Sigmoid colon (tissue), 7 donors: ENCODE measurements at places on chromosomes 13 and 19. TPM values are rescaled to one million over a fixed set of nuclear protein-coding genes. Genes with fewer than 3 reads are reported as not detected.

DNA sequence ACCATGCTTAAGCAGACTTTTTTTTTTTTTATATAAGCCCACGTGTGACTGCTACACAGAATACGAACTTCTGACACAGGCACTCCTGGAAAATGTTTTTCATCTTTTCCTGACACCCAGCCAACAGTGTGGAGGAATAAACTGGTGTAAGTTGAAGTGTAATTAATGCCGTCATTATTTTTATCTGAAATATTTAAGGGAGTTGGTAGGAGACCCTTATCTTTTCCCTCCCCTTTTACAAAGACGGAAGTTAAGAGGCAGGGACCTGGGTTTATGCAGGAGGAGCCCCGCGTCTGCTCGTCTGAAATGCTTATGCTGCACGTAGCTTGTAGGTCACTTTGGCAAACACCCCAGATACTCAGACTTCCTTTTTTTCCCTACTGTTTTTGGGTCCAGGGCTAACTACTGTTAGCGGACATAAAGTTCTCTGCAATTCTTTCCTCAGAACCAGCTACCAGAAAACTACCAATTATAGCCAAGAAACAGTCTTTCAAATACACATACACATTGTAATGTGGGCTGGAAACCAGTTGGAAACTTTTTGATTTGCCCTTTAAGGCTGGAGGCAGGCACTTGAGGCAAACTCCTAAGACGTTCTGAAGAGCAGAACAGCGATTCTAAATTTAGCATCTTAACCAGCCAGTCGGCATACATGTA, 50.8 kb downstream of the EFNB2 start:
- peak; percentile 85 for DNase-seq

- no peak for DNase-seq
These were observed 18.1 kb upstream of the GSX1 start for GRCh38 chr13:27774169-27774568.

GRCh38 chr13:111971891-111972780, 94.8 kb upstream of the SOX1 start:
- DNase-seq = no peak

DNA sequence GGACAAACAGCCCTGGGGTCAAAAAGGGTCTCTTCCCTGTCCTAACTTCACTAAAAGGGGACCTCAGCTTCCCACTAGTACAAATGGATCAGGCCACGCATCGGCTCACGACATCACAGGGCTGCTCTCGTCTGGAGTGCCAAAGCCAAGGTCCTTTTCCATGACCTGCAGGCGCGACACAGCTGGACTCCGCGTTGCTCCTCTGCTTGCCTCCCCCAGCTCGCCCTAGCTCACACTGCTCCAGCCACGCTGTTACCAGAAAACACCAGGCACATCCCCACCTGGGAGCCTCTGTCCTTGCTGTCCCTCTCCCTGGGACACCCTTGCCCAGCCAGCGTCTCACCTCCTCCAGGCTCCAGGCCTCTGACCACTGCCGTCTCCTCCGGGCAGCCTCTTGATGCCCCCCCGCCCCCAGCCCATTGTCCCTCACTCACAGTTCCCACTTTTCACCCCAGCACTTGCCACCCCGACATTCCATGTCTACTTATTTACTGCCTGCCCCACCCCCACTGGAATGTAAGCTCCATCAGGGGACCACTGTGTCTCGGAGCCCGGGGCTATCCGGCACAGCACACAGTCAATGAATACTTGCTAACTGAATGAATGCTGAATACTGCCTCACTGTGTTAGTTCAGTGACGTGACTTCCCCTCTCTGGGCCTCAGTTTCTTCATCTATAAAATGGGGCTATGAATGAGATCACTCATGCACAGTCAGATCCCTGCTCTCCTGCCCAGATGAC, 20.7 kb downstream of the AKT2 start:
- no peak for DNase-seq

DNA sequence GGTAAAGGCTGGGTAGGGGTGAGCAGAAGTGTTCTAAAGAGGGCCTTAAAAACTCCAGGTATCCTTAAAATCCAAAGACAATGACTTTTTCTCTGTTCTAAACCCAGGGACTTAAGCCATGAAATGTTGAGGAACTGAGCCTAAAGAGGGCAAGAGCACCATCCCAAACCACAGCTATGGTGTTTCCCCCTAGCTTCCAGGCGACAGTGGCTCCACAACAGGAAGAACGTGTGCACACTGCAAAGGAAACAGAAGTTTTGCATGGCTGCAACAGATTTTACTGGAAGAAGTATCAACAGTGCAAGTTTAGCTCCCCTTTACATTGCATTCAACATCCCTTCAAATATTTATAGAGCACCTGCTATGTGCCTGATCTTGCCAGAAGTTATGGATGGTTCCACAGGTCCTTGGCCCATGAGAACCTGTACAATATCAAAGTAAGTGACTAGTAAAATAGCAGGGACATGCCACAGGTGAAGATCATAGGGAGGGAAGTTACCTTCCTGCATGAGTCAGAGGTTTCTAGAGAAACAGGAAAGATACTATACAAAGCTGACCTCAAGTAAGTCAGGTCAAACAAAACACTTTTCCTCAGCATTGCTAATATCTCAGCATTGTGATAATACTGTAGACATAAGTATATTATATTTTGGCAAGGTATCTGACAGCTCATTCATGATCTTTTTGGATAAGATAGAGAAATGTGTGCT, 8.4 kb upstream of the KCTD12 start:
- no peak for DNase-seq

- DNase-seq = peak; percentile 46
These were observed 16.6 kb downstream of the SIGLEC8 start for GRCh38 chr19:51441410-51442390.

DNA sequence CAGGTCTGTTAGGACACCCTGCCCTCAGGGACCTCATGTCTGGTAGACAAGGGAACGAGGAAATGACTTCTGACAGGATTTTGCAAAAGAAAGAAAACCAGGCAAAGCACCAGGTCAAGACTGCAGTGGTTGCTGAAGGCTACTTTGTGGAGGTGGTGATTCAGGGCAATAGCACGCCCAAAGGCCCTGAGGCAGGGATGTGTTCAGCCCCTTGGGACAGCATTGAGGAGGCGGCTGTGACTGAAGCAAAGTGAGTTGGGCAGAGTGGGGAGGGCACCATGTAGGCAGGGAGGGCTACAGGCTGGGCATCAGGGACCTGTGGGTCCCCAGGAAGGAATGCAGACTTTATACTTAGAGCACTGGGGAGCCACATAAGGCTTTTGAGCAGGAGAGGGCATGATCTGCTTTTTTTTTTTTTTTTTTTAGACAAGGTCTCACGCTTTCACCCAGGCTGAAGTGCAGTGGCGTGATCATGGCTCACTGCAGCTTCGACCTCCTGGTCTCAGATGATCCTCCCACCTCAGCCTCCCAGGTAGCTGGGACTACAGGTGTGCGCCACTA, 10.8 kb upstream of the HOMER3 start:
- DNase-seq = no peak

GRCh38 chr19:29191005-29191404, 21.9 kb downstream of the UQCRFS1 start:
- no peak for DNase-seq

GRCh38 chr13:92362717-92363116, 863.9 kb upstream of the GPC6 start:
- no peak for DNase-seq

- no peak for DNase-seq
These were observed 28.9 kb downstream of the MLLT1 start for GRCh38 chr19:6250909-6251308.

DNA sequence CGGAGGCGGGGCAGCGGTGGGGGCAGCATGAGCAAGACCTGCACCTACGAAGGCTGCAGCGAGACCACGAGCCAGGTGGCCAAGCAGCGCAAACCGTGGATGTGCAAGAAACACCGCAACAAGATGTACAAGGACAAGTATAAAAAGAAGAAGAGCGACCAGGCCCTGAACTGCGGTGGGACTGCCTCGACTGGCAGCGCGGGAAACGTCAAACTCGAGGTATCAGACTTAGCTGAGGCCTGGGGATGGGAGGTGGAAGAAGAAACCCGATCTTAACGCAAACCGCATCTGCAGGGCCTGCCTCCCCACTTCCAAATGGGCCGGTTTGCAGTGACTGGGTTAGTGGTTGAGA, 693 bp downstream of the RFXAP start:
- DNase-seq = no peak

DNA sequence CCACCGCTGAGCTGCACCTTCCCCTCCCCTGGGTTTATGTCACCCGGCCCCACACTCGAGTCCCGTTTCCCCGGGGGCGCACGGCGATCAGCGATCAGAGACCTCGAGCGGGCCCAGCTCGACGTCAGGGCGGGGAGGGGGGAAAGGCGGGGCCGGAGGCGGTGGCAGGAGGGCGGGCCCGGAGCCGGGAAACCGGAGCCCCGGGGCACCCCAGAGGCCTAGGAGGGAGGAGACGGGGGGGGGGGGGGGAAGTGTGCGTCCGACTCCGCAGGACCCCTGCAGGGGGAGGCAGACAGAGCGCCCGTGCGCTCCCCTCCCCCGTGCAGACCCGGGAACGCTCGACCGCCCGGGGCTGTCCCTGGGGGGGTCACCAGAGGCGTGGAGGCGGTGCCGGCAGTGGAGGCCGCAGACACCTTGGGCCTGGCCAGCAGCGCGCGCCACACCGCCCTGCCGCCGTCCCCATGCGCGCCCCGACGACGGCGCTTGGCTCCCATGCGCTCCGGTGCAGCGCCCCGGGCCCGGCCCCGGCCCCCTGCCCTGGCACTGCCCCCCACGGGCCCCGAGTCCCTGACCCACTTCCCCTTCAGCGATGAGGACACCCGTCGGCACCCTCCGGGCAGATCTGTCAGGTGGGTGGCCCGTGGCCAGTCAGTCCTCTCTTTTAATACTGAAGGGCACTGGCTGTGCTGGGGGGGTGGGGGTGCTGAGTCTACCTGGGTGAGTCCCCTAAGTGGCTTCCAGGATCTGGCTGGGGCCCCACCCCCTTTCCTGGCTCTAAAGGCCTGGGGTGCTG, 11.8 kb downstream of the PDE4A start:
- peak; percentile 82 for DNase-seq

DNA sequence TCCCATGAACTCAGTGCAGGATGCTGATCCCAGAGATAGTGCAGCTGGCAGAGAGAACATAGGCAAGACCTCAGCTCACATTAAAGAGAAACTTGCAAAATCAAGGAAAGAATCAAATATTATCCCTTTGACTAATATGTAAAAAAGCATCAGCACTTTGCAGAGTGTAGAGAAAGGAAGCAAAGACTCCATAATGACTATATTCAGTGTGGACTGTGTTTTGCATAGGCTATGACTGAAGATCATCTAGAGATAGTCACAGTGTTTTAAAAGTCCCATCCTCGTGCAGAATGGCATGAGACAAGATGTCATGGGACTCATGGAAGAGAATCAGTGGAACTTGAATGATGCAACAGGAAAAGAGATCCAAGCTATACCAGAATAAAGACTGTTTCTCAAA, 84.0 kb downstream of the RAP2A start:
- no peak for DNase-seq

DNA sequence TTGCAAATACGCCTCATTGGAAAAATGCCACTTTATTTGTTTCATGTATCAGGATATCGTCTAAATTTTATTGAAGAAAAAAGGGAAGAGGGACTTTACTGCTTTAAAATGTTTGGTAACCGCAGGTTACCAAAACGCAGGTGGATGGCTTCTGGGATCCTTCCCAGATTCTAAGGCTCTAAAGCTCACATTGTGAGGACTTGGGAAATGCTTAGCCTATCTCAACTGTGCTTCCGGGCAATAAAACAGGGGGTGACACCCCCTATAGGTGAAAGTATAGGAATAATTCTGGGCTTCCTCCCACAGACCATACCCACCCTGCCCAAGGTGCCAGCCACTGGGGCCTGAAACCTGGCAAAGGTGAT, 73.2 kb upstream of the IPO5 start:
- no peak for DNase-seq

- no peak for DNase-seq
These were observed 22.1 kb downstream of the COLGALT1 start for GRCh38 chr19:17577457-17578097.

DNA sequence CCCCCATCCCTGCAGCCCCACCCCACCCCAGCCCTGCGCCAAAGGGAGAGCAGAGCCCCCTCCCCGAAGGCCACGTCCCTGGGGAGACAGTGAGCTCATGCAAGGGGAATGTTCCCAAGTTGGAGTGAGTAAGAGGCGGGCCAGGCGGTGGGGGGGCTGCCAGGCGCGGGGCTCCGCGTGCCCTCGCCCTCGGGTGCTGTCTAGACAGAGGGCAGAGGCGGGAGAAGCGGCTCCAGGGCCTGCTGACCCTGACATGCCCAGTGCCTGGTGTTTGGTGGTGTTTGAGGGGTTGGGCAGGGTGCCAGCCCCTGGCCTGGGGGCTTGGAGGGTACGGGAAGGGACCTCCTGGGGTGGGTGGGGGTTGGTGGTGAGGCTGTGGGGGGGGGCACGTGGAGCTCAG, 1.0 kb downstream of the FSTL3 start:
- DNase-seq = peak; percentile 94

- DNase-seq = no peak
These were observed 520 bp upstream of the RDH13 start for GRCh38 chr19:55063492-55063843.

GRCh38 chr13:94249512-94249911, 230.0 kb downstream of the DCT start:
- no peak for DNase-seq

GRCh38 chr19:15696654-15697194, 23.8 kb downstream of the CYP4F12 start:
- no peak for DNase-seq

DNA sequence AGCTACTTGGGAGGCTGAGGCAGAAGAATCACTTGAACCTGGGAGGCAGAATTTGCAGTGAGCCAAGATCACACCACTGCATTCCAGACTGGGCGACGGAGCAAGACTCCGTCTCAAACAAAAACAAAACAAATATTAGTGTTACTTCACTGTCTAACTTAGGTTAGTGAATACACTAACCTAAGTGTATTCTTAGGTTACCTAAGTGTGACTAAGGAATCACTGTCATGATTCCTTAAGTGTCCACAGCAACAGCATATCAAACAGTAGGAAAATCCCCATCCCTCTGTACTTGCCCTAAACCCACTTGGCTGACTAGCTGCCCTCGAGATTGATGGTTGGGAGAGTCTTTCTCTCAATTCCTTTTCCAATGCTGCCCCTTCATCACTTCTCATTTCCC, 11.8 kb upstream of the LRCH1 start:
- no peak for DNase-seq

DNA sequence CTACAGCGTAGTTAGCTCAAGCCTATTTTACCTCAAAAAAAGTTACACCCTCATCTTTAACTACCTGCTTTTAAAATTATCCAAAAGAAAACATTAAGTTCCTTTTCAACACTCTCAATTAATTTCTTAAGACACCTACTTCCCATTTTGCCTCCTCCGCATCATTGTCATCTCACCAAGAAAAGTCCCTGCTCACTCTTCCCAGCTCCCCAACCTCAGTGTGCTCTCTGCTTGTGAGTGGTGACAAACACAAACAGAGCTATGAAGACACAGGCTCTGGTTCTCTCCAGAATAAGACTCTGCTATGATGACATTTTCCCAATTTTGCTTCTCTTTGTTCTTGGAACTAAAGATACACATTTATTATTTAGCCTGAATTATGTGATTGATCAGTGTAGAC, 385.1 kb upstream of the HTR2A start:
- no peak for DNase-seq

LRRC8E gene
- total RNA-seq = not detected

COX7A1 gene
- total RNA-seq = 43.0 TPM

JAK3 gene
- 4.3 TPM for total RNA-seq

BSG gene
- 423 TPM for total RNA-seq

SIAH3 gene
- total RNA-seq = not detected

CYP2A7 gene
- not detected for total RNA-seq

IGFL2 gene
- total RNA-seq = 1.8 TPM

KIR2DL1 gene
- not detected for total RNA-seq

MIA gene
- 12.8 TPM for total RNA-seq

MEF2B gene
- not detected for total RNA-seq

PRKCG gene
- not detected for total RNA-seq

WDR88 gene
- not detected for total RNA-seq

MISP gene
- total RNA-seq = not detected
